CD4-positive, alpha-beta T cell treated with Interleukin-6 at 100 ng/mL for 8 hours (primary cell): ENCODE measurements at places on chromosomes 3 and 15.
A peak's percentile ranks its signal among the peaks of the same experiment; 100 is the strongest.

- no peak for DNase-seq
Observed at GRCh38 chr3:45952456-45952855, 9.2 kb downstream of the CXCR6 start.

- DNase-seq = peak; percentile 30
Observed at GRCh38 chr15:44720460-44721176, 9.3 kb downstream of the B2M start.

DNA sequence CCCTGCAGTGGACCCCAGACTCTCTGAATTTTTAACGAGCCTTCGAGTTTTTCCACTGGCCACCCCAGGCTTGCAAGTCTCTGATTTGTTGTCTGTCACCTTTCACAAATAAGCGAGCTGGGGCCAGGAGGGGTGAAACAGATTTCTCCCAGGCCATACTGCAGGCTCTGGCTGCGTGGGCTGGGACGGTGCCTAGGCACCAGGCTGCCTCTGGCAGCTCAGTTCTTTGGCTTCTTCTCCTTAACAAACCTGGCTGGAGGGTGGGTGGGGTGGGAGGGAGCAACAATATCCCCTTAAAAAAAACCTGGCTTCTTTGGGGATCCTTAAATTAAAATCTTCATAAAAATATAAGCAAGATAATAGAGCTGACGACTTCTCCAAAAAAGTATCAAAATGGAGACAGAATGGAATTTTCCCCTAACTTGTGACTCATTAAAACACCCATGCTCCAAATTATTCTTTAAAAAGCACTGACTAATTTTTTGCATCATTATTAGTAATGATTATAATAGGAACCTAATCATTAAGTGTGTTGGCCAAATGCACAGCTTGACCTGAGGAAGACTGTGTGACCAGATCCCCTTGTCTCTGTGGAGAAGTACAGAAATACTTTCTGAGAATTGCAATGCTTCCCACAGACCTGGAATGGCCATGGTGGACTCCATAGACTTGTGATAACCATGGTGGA is 84.1 kb downstream of the SNRK start:
- DNase-seq = no peak

- DNase-seq = no peak
Observed at GRCh38 chr15:40942878-40943277, 10.4 kb upstream of the CHAC1 start.

DNA sequence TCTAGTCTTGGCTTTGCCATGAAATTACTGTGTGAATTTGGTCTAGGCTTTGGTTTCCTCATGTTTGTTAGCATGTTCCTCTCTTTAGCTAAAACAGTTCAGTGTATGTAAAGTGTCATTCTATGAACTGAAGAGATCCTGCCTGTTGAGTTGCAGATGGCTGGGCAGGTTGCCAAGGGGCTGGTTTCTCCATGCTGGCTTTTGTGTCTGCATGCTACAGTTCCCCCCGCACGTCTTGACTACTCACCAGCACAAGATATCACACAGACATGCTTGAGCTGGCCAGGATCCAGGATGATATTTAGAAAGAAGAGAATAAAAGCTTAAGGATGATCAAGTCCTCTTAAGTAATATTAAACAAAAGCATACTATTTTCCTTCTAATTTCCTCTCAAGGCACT is 90.2 kb downstream of the CERS3 start:
- DNase-seq = peak; percentile 18

- no peak for DNase-seq
Observed at GRCh38 chr15:95290176-95290974, 1040.1 kb upstream of the NR2F2 start.

- DNase-seq = peak; percentile 25
Observed at GRCh38 chr15:74869726-74870407, 3.3 kb downstream of the SCAMP2 start.

GRCh38 chr3:52259035-52259434 is 13.5 kb downstream of the PPM1M start:
- DNase-seq = no peak
